ENCODE measurements at places on chromosomes 4 and X.

DNA sequence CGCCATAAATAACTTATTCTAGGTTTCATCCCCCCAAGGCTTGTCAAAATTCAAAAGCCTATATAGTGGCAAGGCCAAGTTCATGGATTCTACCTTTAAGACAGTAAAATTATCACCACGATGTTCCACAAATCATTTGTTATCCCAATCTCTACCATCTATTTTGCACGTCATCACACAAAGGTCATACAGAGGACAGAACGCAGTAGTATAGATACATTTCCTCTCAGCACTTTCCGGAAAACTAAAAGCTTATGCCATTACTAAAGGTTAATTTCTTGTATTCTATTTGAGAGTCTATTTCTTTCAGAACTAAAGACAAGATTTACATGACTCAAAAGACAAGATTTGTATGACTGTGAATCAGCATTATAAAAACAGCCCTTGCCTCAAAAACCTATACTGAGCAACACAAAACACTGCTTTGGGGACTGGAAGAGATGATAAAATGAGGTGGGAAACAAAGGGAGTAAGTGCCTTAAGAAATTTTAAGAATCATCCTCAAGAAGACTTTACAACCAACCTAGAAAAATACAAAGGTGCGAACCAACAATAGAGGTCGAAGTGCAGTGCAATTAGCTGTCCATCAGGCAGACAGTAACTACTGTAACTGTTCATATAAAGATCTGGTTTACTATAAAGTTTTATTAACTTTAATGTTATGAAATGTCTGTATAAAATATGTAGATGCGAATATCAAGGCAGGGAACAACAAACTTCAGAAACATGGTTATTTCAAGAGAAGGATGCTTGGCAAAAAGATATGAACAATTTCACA is 7.6 kb downstream of the UBE2D3 start:
- peak; percentile 53 for DNase-seq

DNA sequence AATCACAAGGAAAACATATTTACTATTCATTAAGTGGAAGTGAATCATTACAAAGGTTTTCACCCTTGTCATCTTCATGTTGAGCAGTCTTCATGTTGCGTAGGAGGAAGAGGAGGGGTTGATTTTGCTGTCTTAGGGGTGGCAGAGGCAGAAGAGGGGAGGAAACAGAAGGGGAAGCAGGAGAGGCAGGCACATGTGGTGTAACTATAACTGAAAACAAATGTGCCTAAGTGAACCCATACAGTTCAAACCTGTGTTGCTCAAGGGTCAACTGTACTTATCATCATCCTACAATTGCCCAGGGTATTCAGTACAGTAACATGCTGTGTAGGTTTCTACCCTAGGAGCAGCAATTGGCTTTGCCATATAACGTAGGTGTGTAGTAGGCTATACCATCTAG is 47.2 kb downstream of the SYNPO2 start:
- DNase-seq: no peak

- no peak for DNase-seq
These were observed 2.4 kb downstream of the ARSD start for GRCh38 chrX:2926664-2927275.

GRCh38 chr4:6859543-6859942 is 50.1 kb upstream of the TBC1D14 start:
- DNase-seq: no peak

DNA sequence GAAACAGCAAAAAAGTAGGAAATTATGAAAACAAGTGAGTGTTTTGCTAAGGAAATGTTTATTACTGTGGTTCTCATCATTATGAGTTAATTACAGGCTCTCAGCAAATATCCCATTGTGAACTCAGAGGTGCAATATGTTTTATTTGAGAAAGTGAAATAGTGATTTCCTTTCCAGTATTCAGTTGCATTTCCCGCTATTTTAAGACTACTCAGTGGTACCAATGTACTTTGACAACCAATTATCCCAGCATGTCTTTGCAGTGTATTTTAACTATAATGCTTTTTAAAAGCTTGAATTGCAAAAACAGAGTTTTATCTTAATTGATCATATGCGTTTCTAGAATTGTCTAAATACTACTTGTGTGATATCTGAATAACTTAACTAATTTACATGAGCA is 383.8 kb upstream of the TENM3 start:
- no peak for DNase-seq

GRCh38 chr4:144591401-144591800 is 54.6 kb upstream of the HHIP start:
- no peak for DNase-seq

DNA sequence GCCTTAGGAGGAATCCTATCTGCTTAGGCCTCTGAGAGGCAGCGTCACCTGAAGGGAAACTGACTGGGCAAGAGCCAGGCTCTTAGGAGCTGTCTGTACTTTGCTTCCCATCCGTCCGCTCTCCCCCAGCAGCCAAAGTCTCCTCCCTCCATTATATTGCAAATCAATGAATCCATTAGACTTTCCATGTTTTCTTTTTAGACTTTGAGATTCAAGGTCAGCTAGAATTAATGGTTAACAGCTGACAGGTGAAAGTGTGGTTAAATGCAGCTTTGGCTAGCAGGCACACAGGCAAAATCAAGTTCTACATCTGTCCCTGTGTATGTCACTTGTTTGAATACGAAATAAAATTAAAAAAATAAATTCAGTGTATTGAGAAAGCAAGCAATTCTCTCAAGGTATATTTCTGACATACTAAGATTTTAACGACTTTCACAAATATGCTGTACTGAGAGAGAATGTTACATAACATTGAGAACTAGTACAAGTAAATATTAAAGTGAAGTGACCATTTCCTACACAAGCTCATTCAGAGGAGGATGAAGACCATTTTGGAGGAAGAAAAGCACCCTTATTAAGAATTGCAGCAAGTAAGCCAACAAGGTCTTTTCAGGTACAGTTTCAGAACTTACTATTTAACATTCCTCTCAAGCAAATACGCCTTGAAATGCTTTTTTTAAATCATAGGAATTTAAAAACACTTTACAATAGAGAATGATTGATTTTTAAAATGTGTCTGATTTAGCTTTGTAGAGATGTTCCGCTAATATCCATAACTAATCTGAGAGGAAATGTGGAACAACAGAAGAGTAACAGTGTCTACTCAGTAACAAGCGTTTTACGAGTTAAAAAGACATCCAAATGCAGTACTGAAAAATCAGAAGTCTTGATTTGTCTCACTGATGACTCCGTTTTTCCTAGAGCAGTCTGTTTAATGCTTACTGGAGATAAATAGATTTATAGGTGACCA is at the start of gene F11:
F11 (plus strand) TSS at position 507 of the 970 bp plus-strand sequence. CDS start 948 bp downstream, outside the sequence.
- DNase-seq: no peak

DNA sequence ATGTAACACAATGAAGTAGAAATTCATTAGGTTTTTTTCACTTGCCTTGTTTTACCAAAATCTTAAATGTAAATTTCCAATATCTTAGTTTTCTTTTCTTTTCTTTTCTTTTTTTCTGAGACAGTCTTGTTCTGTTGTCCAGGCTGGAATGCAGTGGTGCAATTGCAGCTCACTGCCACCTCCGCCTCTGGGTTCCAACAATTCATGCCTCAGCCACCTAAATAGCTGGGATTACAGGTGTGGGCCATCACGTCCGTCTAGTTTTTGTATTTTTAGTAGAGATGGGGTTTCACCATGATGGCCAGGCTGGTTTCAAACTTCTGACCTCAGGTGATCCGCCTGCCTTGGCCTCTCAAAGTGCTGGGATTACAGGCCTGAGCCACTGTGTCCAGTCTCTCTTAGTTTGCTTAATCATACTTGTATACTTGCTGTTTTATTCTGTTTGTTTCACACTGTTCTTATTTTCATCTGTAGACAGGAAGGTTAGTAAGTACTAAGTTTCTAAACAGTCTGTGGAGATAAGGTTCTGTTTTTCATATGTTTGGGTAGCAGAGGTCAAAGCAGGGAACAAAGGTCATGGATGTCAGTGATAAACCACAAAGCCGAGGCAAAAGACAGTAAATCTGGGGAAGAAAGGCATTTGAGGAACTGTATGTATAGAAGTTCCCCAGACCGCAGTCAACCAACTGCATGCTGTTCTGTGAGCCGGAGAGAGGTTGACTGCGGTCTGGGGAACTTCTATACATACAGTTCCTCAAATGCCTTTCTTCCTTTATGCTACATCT is 129.1 kb downstream of the CBR4 start:
- DNase-seq: no peak

- DNase-seq: no peak
These were observed 33.0 kb downstream of the REELD1 start for GRCh38 chr4:146247356-146247755.

GRCh38 chr4:22062676-22063075 is 114.1 kb upstream of the KCNIP4 start:
- no peak for DNase-seq

- DNase-seq: no peak
These were observed 371.6 kb upstream of the EMCN start for GRCh38 chr4:100889401-100889800.

DNA sequence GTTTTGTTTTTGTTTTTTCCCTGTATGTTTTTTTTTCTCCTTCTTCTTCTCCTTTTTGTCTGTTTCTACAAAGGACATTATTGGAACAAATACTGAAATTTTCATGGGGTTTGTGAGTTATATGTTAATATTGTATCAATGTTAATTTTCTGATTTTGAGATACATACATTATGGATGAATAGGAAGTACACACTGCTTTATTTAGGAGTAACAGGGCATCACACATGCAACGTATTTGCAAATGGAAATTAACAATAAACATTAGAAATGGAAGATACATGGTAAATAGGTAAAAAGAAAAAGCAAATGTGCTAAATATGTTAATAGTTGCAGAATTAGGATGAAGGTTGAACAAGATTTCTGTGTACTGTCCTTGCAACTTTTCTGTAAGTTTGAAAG is 477.2 kb upstream of the INTU start:
- no peak for DNase-seq

- DNase-seq: no peak
These were observed 27.0 kb upstream of the ZNF280C start for GRCh38 chrX:130295519-130296296.
